ENCODE measurements at places on chromosomes 2 and 18.

- no peak for DNase-seq
Measured at GRCh38 chr2:103785432-103785831, 1023.6 kb downstream of the TMEM182 start.

DNA sequence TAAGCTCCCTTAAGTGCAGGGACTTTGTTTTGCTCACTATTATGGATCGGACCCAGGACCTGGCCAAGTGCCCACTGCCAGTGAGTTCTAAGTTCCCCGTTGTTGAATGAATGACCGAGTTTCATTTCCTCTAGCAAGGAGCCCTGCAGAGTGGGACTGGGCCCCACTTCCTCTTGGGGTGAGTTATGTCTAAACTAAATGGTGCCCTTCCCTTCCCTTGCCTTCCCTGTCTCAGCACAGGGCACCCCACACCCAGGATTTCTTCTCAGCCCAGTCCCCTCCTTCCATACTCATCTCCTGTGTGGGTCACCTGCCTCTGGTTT is 195.3 kb upstream of the HS6ST1 start:
- no peak for DNase-seq

- DNase-seq = no peak
Measured at GRCh38 chr2:142415461-142415860, 284.6 kb upstream of the LRP1B start.

GRCh38 chr18:74963820-74964446 is 245.0 kb downstream of the PTGR3 start:
- peak; percentile 65 for DNase-seq

- peak; percentile 39 for DNase-seq
Measured at GRCh38 chr18:59484561-59485328, 125.7 kb upstream of the LMAN1 start.

DNA sequence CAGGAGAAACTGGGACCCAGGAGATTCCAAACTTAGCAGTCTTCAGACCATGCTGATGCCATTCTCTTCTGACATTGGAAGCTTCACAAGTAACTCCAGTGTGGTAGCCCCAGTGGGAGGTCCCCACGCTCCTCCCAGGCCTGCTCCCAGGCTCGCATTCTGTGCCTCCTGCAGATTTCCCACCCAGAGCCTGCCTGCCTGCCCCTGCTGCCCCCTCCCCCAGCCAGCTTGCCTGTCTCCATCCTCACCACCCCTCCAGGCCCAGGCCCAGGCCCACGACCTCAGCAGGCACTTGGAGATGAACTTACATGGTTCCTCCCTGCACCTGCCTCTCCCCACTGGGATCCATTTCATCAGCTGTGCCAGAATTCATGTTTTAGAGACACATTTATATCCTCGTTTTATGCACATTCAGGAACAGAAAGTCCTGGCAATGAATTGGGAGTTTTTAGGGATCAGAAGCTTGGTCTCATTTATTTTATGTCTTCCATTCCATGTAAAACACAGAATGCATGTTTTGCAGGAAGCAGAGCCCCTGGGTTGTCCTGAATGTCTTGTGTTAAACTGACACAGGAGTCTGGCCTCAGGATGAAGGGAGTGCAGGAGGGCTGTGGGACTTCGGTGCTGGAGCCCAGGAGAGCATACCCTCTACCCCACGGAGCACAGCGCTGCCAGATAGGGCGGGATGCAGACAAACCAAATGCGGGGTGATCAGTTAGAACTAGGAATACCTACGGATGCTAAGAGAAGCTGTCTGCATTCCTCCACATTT is 150.5 kb downstream of the SNTG2 start:
- no peak for DNase-seq

DNA sequence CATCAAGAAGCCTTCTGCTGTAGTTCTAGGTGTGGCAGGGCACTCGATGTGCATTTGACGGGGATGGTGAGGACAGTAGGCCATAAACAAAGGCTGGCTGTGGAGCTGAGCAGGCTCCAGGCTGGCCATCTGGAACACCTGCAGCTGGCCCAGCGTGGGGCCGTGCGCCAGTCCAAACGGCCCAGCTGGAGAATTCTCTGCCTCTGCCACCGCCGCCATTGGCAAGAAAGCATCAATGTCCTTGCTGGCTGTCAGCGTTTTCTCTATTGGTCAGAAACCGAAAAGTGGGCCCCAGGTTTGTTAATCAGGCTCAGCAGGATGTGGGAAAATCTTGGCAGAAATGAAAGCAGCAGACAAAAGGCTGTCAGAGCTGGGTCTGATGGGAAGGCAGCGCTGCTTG is 24.0 kb upstream of the CTIF start:
- DNase-seq = peak; percentile 26

GRCh38 chr18:77098538-77099174 is 33.9 kb downstream of the MBP start:
- no peak for DNase-seq

DNA sequence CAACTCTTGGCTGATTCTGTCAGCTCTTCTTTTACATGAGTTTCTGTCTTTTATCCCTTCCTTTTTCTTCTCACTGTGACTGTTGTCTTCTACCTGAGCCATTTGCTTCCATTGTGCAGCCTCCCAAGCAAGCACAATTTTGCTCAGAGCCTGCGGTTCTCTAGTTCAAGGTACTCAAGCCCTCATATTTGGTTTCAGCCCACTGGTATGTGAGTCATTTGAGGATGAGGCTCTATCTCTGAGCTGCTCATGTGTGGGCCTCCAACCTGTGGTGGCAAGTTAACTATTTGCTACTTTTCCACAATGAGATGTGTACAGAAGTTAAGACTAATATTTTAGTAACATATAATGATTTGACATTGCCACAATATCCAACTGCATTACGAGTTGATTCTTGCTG is 183.0 kb downstream of the PHLPP1 start:
- DNase-seq = no peak

DNA sequence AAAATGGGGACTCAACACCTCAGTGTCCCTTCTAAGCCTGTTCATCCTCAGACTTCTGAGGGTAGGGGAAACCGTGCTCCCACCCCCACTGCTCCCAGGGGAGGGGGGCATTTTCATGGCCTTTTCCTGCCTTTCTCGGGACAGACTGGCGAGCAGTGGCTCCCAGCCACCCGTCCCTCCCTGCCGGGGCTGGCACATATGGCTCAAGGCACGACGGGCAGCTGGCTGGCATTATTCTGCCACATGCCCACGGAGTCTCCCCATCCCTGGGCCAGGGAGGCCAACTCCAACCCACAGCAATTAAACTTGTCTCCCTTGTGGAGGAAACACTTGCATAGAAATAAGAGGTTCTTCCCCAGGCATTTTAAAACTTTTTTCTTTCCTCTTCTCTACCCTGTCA is 148.5 kb upstream of the CBLN2 start:
- no peak for DNase-seq

- DNase-seq = no peak
Measured at GRCh38 chr2:100852999-100853908, 33.3 kb downstream of the NPAS2 start.

DNA sequence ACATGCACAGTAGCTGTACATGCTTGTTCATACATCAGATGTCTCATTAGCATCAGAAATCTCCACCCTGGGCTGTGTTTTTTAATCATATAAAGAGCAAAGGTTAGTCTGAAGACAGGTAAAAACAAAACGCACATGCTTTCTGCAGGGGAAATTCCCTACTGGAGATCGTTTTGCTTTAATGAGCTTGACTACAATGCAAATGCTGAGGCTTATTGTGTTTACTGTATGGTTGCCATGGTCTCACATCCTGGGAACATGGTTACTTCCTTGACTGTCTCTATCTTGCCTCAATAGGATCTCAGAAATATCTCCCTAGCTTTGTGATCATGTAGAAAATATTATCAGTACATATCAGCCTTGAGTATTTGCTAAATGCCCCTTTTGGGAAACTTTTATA is 336.5 kb upstream of the TFPI start:
- DNase-seq = peak; percentile 6

- peak; percentile 60 for DNase-seq
Measured at GRCh38 chr2:203404996-203405395, 76.8 kb downstream of the ABI2 start.

GRCh38 chr2:113240150-113240914 is 38.4 kb downstream of the PAX8 start:
- peak; percentile 95 for DNase-seq

GRCh38 chr2:100008956-100009355 is 133.4 kb downstream of the AFF3 start:
- peak; percentile 16 for DNase-seq

- DNase-seq = no peak
Measured at GRCh38 chr2:107712857-107713256, 113.8 kb upstream of the RGPD4 start.

DNA sequence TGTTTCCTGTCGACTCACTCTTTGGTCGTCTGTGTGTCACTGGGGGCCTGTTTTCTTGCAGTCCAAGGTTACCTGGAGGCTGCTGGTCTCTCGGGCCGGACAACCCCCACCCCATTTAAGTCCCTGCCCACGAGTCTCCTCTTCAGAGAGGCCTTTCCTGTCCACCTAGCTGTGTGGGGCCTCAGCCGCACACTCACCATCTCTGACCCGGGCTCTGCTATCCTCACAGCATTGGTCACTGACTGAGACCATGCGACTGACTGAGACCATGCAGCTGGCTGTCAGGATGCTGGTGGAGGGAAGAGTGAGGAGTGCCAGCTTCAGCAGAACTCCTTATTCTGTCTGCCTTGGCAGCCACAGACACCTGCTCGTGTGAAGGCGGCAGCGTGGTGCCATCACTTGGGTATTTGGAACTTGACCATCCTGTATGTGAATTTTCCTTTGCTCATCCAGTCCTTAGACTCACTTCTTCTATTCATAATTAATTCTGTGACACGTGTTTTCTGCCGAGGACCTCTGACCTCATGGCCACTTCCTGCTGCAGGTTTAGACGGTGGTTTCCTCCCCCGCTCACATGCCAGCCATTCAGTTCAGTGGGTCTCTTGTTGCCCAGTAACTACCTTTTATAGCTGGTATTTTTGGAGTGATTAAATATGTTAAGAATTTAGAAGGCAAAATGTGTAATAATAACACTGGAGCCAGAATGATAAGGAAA is 47.5 kb upstream of the ASB1 start:
- DNase-seq = peak; percentile 44

DNA sequence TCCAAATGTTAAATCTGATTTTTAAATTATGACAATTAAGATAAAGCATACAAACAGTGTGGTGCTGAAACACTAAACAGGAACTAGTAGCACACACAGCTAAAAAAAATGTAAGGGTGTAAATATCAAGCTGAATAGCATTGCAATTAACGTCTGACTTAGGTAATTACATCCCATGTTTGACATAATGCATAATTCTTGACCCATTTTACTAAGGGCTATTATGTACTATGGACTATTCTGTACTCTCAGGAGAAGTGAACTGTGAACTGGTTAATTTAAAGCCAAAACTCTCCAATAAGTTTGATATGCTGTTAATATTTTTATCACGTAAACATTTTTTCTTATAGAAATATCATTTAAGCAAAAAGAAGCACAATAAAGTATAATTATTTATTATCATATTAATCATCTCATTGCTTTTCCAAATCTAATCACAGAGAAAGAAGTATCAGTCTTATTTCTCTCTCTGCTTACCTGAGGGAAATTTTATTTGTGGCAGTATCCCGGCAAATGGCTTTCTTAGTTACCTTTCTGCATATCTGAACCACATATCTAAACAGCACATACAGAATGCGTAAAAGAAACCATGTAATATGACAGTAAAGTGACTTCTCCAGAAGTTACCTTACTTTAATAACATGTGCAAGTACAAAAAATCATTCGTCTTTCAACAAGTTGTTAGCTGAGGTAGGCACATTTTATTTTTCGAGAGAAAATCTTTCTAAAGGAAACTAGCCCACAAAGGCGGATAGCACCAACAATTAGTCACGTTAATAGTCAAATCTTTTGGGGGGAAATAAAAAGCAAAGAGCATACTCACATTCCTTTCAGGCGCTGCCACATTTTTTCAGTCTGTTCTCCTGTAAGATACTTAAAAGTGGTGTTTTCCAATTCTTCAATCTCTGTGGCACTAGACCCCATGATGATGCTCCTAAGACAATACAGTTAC is 94.9 kb upstream of the PDE1A start:
- no peak for DNase-seq

GRCh38 chr18:76996429-76996828 is 136.2 kb downstream of the MBP start:
- no peak for DNase-seq

DNA sequence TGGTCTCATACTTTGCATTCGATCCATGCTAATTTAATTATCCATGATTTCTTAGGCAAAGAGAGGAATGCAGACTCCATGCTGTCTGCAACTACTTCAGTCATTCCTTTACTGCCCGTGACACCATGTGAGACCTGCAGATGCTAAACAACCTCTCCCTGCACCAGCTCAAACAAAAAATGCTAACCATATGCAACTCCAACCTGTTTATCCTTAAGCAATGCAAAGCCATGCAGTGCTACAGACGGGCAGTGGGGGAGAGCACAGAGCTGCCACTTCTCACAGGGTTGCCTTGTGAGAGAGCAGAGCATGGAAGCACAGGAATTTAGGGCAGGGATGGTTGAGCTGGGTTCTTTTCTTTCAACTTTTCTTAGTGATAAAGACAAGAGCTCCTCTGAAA is 74.9 kb upstream of the KLHL14 start:
- no peak for DNase-seq

- no peak for DNase-seq
Measured at GRCh38 chr2:152363936-152364335, 29.0 kb downstream of the FMNL2 start.

- peak; percentile 69 for DNase-seq
Measured at GRCh38 chr2:165745916-165746315, 48.1 kb downstream of the GALNT3 start.

DNA sequence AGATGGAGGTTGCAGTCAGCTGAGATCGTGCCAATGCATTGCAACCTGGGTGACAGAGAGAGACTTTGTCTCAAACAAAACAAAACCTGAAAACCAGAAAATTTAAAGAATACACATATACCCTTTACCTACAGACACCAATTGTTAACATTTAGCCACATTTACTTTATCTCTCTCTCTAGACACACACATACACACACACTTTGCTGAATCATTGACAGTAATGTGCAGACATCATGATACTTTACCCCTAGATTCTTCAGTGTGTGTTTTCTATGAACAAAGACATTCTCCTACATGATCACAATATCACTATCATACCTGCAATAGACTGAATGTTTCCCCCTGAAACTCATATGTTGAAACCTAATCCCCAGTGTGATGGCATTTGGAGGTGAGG is 10.2 kb upstream of the CFLAR start:
- DNase-seq = no peak

GRCh38 chr2:168794968-168795367 is 7.5 kb upstream of the NOSTRIN start:
- DNase-seq = no peak

- DNase-seq = no peak
Measured at GRCh38 chr18:22742409-22742808, 190.7 kb upstream of the RBBP8 start.

DNA sequence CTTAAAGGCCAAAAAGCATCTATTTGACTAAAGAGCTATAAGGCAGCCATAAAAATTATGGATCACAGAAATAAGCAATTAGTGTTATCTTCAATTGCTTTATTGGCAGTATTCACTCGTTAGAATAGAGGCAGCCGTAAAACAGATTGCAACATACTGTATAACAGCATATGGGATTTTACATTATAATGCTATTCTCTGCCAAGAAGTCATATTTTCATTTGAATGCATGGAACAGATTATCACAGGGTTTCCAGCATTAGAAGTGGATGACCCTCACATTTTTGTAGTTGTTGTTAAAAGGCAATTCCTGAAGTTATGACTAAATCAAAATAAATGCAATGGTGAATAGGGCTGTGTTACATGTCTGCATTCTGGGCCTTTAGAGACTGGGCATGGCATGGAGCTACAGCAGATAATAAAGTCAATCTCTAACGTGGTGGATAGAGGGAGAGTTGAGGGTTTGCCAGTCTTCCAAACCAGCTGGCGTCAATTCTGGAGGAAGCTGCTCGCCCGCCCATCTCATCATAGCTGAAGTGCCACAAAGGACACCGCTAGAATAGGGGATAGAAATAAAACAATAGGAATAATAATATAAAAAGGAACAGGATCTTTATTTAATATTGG is 155.4 kb upstream of the VRK2 start:
- DNase-seq = no peak
